ENCODE measurements at places on chromosomes 12 and 14.
A peak's percentile ranks its signal among the peaks of the same experiment; 100 is the strongest.

DNA sequence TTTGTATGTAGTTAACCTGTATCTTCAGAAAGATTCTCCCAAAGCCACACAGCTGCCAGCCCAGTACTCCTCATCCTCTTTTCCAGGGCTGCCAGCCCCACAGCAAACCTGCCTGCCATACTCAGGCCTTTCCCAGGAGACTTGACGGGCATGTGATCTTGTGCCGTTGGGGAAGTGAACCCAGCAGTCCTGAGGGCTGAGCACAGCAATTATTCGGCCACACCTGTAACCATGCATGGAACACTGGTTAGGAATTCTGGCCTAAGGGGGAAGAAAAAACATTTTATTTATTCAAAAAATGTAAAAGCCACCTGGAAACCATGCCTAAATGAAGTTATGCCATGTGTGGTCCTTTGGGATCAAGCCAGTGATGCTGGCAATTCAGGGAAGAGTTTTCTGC, 145.3 kb downstream of the GRIN2B start:
- DNase-seq, result no peak

DNA sequence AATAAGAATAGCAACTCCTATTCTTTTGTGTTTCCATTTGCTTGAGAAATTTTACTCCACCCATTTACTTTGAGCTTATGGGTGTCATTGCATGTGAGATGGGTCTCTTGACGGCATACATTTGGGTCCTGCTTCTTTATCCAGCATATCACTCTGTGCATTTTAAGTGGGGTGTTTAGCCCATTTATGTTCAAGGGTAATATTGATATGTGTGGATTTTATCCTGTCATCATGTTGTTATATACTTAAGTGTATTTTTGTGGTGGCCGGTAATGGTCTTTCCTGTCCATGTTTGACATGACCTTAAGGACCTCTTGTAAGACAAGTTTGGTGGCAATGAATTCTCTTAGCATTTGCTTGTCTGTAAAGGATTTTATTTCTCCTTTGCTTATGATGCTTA, 100.1 kb downstream of the ATP23 start:
- no peak for DNase-seq

GRCh38 chr12:118376089-118377020, at the start of gene SUDS3:
TSS of gene SUDS3 (plus strand) at chr12:118376555. CDS start at chr12:118376692, 137 bp downstream.
- DNase-seq, result peak; percentile 84

GRCh38 chr14:92568621-92569479, 55.3 kb downstream of the RIN3 start:
- no peak for DNase-seq

DNA sequence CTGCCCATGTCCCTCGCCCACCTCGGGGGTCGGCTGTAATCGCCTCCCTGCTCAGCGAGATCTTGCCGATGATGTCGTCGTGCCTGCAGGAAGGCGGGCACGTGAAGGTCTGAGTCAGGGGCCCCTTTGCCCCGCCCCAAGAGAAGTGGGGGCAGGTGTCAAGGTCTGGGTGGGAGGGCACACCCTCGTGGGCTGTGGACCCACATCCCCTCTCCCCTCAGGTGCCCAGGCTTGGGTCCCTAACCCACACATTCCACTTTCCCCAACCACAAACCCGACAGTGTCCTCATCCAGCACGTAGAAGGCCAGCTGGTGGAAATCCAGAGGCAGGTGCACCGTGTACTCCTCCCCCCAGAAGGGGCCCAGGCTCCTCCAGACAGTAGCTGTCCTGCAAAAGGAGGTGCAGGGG, 7.8 kb downstream of the RASAL1 start:
- no peak for DNase-seq

- peak; percentile 15 for DNase-seq
These were observed 81.6 kb downstream of the ITPK1 start for GRCh38 chr14:93033983-93034670.

DNA sequence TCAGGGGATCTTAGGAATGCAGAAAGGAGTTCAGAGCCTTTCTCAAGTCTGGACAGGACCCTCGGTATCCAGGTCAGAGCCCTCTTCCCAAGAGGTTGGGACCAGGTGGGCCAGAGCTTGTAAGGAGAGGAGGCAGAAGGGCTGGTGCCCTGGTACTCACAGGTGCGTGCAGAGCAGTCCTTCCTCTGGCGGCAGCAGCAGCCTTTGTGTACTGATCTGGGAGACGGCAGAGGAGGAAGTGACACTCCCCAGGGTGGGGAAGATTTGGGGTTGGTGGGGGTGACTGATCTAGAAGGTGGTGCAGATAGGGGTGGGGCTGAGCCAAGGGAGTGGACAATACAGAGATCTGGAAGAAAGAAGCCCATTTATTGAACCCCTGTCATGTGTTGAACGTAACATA, at the start of gene ITGB7:
ITGB7 (minus strand) TSS at position 210 of the 400 bp plus-strand sequence. CDS start 6,808 bp downstream, outside the sequence.
- no peak for DNase-seq

DNA sequence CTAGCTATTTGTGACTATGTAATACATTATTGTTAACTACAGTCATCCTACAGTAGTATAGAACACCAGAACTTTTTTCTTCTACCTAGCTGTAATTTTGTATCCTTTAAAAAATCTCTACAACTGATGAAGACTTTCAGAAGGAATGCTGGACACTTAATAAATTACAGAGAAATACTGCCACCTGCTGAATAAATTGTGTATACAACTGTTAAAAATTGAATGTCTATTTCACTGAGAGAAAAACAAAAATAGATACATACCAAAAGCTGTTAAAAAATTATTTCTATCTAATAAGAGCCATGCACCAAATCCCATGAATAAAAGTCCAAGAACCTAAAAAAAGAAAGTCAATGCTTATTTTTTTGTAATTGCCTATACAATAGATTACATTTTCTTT, 6.6 kb downstream of the TSPAN19 start:
- DNase-seq, result no peak

DNA sequence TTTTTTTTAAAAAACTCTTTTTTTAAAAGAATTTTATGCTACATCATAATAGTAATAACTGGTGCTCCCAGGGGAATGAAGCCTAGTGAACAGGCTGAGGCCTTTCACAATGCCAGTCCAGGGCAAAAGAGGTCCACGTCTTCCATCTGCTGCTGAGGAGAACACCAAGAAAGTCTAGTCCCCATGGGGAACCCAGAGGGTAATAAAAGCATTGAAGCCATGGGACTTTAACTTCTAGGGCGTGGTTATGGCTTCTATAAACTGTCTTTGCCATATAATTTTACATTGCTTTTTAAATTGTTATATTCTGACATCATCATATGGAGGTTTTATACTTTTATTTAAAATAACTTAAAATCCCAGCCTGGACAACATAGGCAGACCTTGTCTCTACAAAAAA, 64.3 kb downstream of the SLC16A7 start:
- no peak for DNase-seq

- no peak for DNase-seq
These were observed 191.2 kb downstream of the AEBP2 start for GRCh38 chr12:19630536-19630935.

DNA sequence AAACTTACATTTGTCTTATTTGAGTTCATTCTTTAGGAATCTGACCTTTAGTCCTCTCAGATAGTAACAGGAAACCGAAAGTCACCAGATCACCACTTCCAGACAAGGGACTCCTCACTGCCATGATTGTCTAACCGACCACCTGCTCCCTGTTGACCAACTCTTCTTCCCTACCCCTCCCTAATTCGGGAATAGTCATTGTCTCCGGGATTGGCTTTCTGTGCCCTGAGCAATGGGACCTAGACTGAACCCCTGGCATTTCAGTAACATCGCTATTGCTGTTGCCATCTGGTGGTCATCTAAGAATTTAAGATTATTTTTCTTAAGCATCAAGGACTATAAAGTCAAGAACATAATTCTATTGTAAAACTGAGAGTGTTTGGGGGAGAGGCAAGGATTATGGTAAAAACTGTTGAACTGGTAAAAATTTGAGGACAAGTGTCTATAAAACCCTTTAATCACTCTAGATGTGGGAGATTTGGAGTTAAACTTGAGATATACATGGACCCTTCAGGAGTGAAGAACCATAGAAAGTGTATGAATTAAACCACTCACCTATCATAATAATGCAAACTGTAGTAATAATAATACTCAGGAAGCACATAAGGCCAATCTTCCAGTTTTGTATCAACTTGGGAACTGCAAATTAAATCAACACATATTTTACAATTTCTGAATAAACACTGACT, 6.3 kb downstream of the CLEC2A start:
- DNase-seq, result no peak

DNA sequence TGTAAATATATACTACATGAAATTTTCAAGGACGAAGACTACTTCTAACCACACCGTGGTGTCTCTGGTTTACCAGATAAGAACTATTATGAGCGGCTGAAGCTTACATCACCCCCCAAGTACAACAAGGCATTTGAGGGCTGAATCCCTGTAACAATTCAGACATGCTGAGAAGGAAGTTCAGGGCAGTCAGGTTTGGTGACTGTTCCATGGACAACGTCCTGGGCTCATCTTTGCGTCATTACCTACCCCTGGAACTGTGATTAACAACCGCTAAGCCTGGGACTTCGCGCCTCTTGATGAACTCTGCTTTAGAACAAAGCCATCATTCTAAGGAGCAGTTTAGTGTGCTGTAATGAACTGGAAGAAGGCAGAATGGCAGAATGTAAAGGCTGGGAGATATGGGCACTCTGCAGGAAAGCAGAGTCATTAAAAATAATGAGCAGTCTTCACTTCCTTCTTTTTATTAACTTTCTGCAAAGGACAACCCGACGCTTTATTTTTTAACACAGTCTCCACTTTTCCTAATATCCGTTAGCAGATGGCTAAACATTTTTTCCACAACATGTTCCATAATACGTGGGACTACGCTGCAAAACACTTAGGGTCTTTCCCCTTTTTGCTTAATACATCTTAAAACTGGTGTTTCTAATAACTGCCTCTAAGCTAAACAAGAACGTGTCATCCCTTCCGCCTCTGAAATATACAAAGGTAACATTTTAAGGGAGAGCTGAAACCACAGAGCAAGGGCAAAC, 263.2 kb downstream of the ADAMTS20 start:
- no peak for DNase-seq

- DNase-seq, result no peak
These were observed 13.2 kb upstream of the SERPINA3 start for GRCh38 chr14:94598816-94599655.

GRCh38 chr12:84793558-84794367, 118.8 kb downstream of the SLC6A15 start:
- DNase-seq, result no peak

GRCh38 chr14:67517083-67517482, 16.0 kb upstream of the PLEKHH1 start:
- no peak for DNase-seq

DNA sequence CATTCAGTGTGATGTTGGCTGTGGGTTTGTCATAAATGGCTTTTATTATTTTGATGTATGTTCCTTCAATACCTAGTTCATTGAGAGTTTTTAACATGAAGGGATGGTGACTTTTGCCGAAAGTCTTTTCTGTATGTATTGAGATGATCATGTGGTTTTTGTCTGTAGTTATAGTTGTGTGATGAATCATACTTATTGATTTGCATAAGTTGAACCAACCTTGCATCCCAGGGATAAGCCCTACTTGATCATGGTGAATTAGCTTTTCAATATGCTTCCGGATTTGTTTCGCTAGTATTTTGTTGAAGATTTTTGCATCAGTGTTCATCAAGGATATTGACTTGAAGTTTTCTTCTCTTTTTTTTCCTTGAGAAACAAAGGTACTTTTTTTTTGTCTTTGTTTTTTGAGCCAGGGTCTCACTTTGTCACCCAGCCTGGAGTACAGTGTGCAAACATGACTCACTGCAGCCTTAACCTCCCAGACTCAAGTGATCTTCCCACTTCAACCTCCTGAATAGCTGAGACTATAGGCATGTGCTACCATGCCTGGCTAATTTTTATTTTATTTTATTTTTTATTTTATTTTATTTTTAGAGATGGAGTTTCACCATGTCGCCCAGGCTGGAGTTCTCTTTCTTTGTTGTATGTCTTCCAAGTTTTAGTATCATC, 121.3 kb downstream of the FUT8 start:
- DNase-seq, result no peak

DNA sequence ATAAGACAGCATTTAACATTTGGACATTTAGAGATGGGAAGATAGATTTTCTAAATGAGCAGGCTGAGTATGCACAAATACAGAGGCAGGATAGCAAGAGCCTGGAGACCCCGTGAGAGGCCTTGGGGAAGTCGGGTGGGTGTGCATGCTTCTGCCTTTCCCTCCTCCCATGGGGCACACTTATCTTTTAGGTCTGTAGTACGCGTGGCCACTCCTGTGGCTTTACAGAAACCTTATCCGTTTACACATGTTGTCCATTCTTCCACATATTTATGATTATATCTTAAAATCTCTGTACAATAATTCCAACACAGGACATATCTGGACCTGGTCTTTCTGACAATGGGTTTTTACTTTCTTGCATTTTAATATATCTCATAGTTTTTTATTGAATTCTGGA, 33.6 kb downstream of the GYS2 start:
- DNase-seq, result no peak

DNA sequence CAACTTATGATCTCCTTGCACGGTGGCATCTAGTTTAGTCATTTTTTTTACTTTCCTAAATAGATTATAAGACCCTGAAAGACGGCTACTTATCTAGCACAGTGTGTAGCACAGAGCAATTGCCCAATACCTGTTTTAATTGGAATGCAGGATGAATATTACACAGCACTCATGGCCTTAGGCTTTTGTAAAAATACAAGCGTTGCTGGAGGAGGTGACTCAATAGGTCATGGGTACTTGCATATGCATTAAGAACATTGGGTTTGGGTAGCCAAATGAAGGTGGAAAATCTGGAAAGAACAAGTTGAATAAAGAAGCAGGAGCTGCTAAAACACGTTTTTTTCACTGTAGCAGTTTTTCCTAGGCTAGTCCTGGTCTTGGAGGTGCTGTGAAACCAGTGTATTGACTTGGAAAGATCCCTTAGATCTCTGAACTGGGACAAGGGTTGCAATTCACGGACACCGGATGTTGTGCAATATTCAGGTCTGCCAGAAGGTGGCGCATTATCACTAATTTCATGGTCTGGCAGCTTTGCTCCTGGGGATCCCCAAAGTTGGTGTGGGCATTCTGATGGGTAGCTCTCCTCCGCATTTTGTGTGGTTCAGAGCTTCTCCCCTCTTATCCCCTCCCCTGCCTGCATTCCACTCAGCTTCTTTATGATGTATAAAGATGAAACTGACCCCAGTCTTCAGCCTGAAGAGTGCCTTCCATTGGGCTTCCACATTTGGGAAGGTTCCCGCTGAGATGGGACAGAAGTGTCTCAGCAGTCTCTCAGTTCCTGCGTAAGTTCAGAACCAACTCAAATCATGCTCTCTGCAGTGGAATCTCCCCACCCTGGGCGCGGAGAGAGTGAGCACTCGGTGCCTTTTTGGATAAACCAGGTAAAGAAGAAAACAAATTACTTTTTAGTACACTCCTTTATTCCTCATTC, 278.3 kb downstream of the NRXN3 start:
- DNase-seq, result no peak

DNA sequence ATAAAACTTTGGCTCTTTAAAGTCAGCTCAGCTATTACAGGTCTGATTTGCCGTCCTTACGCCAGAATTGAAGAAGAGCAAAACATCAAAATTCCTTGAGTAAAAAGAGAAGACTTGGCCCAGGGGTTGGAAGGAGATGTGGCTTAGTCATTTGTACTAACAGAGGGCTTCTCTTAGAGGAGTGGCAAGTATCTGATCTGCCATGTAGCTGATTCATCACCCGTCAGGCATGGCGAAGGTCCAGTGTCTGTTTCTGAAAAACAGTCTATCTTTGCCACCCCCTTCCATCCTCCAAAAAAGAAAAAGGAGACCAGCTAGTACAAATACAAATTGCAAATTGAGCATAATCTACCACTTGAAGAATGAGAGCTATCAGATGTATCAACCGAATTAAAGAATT, 91.9 kb downstream of the RAD52 start:
- DNase-seq, result no peak

- DNase-seq, result no peak
These were observed 1.0 kb upstream of the TESC start for GRCh38 chr12:117100251-117100650.

All from stimulated activated CD4-positive, alpha-beta T cell treated with anti-CD3 and anti-CD28 coated beads, Interleukin-12 subunit alpha, Interleukin-12 subunit beta, amount 100 ng/mL, for 24 hours (primary cell).